ENCODE measurements at places on chromosomes 4 and X.

GRCh38 chrX:39862963-39863362, 234.8 kb downstream of the BCOR start:
- DNase-seq, result no peak

GRCh38 chr4:101367201-101367600, 19.9 kb upstream of the PPP3CA start:
- no peak for DNase-seq

DNA sequence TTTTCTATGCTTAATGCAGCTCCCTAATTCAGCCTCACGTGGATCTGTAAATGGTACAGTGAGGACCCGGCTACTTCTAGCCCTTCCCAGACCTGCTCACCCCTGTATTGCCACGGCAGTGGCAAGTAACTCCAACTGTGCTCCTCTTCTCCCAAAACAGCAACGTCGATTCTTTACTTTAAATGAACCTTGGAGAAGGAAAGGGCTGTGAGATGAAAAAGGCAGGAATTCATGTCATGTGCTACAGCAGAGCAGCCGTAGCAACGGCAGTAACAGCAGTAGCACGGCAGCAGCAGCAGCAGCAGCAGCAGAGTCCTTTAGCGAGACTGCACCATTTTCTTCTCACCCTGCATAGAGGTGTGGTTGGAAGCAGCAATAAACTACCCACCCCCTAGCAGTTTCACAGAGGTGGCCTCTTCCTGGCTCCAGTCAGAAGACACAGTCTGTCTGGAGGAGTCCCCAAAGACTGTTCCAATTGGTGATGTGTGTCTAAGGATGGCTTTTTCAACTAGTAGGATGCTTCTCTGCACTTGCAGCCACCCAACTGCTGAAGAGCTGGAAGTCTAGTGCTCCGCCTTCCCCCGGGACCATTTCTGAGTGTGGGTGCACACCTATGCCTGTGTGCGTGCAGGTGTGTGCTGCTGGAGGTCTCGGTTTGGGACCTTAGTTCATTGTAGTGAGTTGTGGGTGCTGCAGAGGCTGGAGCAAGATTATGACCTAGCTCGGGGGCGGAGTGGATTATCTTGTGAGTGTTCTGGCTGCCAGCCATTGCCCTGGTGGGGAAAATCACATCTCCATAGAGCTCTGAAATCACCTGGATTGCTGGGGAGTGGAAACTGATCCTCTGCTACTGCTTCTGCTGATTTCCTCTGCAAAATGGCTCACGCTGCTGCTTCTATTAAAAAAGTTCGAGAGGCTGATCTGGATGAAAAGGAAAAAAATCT, 67.2 kb downstream of the ANK2 start:
- no peak for DNase-seq

DNA sequence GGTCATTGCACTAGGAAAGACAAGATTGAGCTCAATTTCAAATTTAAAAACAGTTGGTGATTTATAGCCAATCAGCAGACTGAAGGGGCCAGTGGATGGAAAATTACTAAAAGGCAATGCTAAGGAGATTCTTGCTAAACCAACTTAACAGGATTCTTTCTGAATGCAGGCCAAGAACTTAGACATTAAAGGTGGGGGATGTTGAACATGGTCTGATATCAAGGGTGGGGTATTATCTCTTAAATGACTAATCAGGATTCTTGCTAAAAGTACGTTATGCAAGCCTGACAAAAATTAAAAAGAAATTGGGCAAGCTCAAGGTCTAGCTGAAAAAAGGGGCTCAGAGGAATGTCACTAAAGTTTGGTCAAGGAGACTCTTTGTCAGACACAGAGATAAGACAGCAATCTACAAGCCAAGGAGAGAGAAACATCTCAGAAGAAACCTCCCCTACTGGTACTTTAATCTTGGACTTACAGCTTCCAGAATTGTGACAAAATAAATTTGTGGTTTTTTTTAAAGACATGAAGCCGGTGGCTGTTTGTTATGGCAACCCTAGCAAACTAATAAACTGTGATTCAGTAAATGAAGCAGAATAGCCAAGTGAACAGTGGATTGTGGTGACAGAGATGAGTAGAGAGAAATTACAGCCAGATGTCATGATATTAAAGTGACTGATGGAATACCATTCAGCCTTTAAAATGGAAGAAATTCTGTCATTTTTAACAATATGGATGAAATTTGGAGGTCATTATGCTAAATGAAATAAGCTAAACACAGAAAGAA, 120.3 kb upstream of the KLHL4 start:
- DNase-seq, result no peak

GRCh38 chr4:128307123-128307571, 19.5 kb upstream of the PGRMC2 start:
- DNase-seq, result no peak

DNA sequence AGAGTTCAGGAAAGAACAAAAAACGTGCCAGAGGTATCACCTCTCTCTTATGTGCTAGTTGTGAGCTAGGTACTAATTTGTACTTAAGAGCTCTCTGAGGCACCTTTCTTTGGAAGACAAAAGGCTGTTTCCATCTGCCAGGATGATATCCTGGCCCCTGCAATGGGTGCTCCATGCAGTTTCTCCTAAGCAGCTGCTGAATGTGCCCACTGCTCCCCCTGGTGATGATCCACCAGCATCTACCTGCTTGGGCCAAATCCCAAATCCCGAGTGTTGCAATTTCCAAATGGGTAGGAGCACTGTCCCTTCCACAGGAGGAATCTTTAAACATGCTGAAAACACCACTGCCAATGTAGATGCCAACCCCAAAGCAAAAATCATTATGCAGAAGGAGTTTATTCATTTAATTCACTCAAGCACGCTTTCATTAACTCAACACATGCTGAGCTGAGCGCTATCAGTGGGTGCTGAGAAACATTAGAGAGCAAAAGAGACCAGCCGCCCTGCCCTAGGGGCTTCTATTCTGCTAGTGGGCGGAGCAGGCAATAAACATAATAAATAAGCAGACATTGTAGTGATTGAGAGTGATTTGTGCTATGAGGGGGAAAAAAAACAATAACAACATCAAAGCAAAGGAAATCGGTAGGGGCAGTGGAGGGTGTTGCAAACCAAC, 69.6 kb upstream of the C4orf50 start:
- no peak for DNase-seq

- no peak for DNase-seq
These were observed 58.0 kb upstream of the CCSER1 start for GRCh38 chr4:90069151-90069550.

- no peak for DNase-seq
These were observed 77.6 kb upstream of the FRMPD4 start for GRCh38 chrX:12060489-12061260.

DNA sequence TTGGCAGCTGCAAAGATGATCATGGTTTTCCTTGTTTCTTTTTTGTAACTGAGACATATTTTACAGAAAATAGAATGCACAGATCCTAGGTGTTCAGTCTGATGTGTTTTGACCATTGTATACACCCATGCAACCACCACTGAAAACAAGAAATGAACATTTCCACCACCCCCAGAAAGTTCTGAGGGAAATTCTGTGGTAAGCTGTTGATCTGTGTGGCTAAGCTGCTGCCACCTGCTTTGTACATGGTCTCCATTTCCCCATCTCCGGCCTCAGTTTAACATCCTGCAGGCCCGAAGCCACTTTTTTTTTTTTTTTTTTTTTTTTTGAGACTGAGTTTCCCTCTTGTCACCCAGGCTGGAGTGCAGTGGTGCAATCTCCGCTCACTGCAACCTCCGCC, 65.3 kb downstream of the NYX start:
- no peak for DNase-seq

- DNase-seq, result no peak
These were observed 78.1 kb downstream of the BMP15 start for GRCh38 chrX:50988649-50989048.
